ENCODE measurements at places on chromosomes 2 and 18.

- peak; percentile 50 for DNase-seq
Measured at GRCh38 chr18:70781860-70782453, 493.1 kb downstream of the SOCS6 start.

DNA sequence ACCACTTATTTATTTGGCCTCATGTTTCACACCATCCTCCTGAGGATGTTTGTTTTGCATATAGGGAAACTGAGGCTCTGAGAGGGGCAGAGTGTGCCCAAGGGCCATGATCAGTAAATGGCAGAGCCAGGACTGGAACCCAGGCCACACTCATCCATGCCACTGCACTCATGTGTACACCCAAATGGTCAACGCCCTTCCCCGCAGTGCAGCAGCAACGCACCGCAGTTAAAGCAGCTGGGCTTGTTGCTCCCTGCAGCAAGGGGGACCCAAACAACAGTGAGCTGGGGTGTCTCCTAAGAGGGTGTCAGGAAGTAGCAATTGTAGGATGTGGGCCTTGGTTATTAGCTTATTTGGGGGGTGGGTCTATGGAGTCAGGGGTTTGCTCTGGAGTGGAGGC is 36.6 kb downstream of the ZAP70 start:
- DNase-seq, result no peak

DNA sequence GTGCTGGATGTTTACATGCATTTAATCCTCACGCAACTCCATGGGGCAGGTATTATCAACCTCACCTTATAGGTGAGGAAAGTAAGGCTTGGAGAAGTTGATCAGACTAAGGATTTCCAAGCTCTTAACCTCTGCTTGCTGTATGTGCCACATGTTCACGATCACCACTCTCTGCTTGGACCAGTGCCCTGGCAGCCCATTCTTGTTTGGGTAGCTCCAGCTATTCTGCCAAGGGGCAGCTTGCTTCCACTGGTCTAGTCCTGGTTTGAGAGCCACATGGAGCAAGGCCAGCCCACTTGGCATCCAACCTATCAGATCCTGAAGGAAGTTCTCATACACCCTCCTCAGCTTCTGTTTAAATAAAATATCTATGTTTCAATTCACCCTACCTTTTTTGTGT is 14.3 kb downstream of the PLB1 start:
- DNase-seq, result no peak

- no peak for DNase-seq
Measured at GRCh38 chr2:179049546-179050311, at the start of gene CCDC141. CCDC141 (minus strand) TSS chr2:179050137; CDS start chr2:179049941, 196 bp downstream.

DNA sequence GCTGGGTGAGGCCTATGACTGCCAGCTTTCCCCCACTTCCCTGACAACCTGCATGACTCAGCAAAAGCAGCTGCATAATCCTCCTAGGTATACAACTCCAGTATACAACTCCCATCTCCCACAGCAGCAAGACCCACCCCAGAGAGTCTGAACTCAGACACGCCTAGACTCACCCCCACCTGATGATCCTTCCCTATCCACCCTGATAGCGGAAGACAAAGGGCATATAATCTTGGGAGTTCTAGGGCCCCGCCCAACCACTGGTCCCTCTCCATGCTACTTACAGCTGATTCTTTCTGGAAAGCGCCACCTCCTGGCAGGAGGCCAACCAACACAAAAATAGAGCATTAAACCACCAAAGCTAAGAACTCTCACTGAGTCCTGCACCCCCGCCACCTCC is 296.5 kb downstream of the DCC start:
- DNase-seq, result no peak

- DNase-seq, result peak; percentile 50
Measured at GRCh38 chr2:39991298-39991697, 212.2 kb upstream of the THUMPD2 start.

GRCh38 chr2:185127412-185127811 is 529.1 kb downstream of the ZNF804A start:
- DNase-seq, result peak; percentile 64

GRCh38 chr18:22378672-22379282 is 38.9 kb downstream of the CTAGE1 start:
- peak; percentile 36 for DNase-seq

DNA sequence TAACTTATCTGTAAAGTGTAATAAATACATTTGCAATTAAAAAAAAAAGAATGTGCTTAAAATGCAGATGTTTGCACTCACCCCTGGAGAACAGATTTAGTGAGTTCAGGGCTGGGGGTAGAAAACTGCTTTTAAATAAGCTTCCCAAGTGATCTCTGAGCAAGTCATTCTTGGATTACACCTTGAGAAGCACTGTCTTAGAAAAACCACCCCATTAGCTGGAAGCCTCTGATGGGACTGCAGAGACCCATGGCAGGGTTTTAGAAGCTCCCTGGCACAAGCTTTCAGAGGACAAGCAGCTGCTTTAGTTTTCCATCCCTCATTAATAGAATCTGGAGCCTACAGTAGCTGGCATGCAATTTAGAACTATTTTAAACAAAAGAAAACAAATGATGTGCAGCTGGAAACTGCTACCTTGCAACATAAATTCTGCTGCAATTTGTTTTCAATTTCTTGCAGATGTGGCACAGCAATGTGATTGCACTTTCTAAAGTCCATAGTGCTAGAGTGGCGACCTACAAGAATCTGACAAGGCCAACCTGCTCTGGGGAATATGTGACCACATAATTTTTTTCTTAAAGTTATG is 141.5 kb downstream of the CDC42EP3 start:
- DNase-seq, result no peak

All from fibroblast of mammary gland (primary cell).